ENCODE measurements at places on chromosomes 6 and 20.

- peak; percentile 95 for DNase-seq
Measured at GRCh38 chr6:52503851-52504781, 72.7 kb downstream of the TRAM2 start.

- DNase-seq: no peak
Measured at GRCh38 chr6:164928728-164929407, 380.5 kb downstream of the C6orf118 start.

DNA sequence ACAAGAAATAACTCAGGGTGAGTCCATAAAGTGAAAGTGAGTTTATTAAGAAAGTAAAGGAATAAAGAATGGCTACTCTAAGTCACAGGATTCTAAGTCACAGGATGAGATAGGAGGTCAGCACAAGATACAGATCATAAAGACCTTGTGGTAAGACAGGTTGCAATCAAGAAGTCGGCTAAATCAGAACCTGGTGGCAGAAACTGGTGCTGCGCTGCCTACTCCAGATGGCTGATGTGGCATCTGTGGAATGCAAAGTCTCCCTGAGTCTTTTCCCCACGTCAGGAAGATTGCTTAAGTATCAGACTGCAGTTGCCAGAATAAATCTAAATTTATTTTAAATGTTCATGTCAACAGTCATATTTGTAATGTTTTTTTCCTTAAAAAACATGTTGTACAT, 10.7 kb upstream of the KCNK15 start:
- no peak for DNase-seq

- DNase-seq: no peak
Measured at GRCh38 chr6:144134176-144134575, 16.1 kb upstream of the STX11 start.

DNA sequence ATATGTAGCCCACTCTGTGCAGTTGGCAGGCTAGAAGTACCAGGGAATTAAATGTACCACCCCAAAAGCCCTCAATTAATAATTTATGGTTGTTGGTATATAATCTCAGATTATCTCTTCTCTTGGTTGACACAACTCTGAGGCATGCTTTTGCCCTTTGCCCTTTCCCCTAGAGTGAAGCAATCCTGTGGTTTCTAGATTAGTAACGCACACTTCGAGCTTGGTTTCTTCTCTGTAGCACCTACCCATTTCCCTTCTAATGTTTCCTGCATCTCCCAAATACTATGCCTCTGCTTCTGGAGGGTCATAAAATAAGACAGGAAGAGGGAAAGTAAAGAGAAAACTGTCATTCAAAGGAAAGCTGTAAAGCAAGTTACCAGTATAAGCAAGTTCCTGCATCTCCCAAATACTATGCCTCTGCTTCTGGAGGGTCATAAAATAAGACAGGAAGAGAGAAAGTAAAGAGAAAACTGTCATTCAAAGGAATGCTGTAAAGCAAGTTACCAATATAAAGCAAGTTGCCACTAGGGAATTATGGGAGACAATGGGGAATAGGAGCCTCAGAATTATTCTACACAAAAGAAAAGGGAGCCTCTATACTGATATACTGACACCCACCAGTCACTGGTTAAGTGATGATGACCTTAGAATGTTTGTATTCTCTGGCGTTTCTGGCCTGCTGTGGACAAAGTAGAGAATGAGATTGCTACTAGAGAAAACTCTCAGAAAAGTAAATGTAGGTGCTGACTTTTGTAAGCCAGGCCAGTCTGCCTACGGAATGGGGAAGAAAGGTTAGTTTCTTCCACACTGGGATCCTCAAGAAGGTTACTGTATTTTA, 862.6 kb upstream of the MAN1A1 start:
- no peak for DNase-seq

- DNase-seq: no peak
Measured at GRCh38 chr6:85675030-85675819, 32.5 kb upstream of the SYNCRIP start.

- DNase-seq: no peak
Measured at GRCh38 chr6:1856381-1856780, 246.7 kb downstream of the FOXC1 start.

- DNase-seq: no peak
Measured at GRCh38 chr20:44264287-44264686, 17.2 kb downstream of the GDAP1L1 start.

DNA sequence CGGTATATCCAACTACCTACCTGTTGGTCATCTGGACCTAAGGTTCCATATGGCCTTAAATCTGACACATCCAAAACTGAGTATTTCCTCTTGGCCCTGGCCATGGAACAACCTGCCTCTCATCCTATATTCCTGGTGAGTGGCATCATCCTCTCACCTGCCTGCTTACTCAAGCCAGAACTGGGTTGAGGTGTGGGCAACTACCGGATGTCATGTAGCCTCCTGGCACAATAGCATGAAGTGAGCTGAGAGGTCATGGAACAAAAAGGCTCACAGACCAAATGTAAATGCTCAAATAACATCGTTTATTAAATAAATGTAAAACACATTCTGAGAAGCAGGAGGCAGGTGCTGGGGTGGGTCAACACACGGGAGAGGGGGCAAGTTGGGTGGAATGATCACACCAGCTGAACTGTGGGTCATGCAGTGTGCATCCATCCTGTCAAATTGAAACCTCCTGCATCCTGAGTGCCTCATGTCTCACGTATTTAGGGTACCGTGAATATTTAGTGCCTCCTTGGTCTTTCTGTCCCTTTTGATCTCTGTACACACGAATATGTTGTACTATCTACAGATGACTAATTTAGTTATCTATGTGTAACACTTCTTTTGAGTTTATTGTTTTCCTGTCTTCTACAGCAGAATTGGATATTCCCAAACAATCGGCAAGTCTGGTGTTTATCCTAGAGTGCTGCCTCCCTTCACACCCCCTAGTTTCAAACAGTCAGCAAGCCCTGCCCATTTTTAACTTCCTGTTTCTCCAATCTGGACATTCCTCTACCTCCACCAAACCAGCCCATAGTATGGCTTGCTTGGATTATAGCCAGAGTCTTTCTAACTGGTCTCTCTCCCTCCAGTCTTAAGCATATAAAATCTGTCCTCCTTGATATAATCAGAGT, 7.9 kb upstream of the POU5F1 start:
- DNase-seq: no peak

GRCh38 chr6:5094327-5094726, 9.2 kb downstream of the PPP1R3G start:
- DNase-seq: peak; percentile 29

GRCh38 chr20:32078791-32079190, 26.7 kb downstream of the HCK start:
- no peak for DNase-seq

Data from lower leg skin (tissue), 4 donors.